Breast epithelium (tissue), 4 donors: ENCODE measurements at places on chromosomes 4 and X. TPM values are rescaled to one million over a fixed set of nuclear protein-coding genes. Genes with fewer than 3 reads are reported as not detected.

DNA sequence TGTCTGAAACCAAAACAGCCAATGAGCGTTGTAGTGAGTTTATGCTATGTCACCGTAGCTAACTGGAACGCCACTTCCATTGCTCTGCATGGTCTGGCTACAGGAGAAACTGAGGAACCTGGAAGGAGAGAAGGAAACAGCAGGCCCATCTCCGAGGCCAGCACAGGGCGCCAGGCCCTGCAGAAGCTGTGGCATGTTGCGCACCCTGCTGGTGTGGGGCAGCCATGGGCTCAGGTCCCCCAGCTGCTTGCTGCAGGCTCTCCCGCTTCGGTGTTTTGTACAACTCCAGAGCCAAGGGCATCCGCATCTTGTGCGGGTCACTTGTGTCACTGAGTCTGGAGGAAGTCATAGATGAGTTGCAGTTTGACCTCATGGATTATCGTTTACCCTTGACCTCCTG lies 89.2 kb downstream of the AFAP1 start:
- no peaks in the 10 kb centered on the region for H3K36me3 ChIP-seq
- no peaks in the 10 kb centered on the region for H3K4me1 ChIP-seq
- no peak overlapping the region for H3K27ac ChIP-seq
- H3K4me3 ChIP-seq, result no peak overlapping the region
- DNase-seq, result no peak

DNA sequence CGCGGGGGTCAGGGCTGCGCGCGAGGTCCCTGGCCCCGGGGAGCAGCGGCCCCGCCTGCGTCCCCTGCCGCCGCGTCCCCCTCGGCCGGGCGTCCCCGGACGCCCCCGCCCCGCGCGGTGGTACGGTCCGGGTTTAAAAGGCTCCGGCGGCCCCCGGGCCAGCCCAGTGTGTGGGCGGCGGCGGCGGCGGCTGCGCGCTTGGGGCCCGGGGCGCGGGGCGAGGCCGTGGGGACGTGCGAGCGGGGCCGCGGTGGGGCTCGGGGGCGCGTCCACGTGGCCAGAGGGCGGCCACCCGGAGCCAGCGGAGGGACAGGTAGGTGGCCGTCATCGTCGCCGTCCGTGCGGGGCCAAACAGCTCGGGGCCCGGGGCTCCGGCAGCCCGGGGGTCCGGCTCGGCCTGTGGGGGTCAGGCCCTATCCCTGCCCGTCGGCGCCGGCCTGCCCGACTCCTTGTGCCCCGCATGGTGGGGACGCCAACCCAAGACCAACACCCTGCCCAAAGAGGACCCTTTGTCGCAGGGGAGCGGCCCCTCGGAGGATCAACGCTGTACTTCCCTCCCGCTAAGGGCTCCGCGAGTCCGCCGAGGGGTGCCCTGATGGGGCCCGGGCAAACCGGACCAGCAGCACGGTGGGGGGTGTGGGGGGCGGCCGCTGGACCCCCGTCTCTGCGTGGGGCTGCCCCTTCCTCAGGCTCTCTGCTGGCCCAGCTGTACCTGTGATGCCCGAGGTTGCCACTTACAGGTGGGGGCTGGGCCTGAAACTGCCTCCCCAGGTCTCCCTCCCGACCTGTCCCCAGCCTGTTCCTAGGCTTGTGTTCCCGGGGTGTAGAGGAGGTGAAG lies at the start of gene PLXNA3:
PLXNA3 (plus strand) TSS at position 166 of the 838 bp plus-strand sequence. CDS start 1,903 bp downstream, outside the sequence.
- H3K27me3 ChIP-seq, result no peaks in the 10 kb centered on the region
- H3K27ac ChIP-seq, result peak within 1 kb of the TSS; percentile 90
- peak within 1 kb of the TSS; percentile 61 for H3K4me3 ChIP-seq
- H3K36me3 ChIP-seq, result no peaks in the 10 kb centered on the region

- H3K27ac ChIP-seq, result no peak overlapping the region
- H3K4me3 ChIP-seq, result no peak overlapping the region
- no peaks in the 10 kb centered on the region for H3K4me1 ChIP-seq
- no peaks in the 10 kb centered on the region for H3K36me3 ChIP-seq
- no peaks in the 10 kb centered on the region for H3K27me3 ChIP-seq
Measured at GRCh38 chr4:47662975-47663374, 174.9 kb downstream of the CORIN start.

DNA sequence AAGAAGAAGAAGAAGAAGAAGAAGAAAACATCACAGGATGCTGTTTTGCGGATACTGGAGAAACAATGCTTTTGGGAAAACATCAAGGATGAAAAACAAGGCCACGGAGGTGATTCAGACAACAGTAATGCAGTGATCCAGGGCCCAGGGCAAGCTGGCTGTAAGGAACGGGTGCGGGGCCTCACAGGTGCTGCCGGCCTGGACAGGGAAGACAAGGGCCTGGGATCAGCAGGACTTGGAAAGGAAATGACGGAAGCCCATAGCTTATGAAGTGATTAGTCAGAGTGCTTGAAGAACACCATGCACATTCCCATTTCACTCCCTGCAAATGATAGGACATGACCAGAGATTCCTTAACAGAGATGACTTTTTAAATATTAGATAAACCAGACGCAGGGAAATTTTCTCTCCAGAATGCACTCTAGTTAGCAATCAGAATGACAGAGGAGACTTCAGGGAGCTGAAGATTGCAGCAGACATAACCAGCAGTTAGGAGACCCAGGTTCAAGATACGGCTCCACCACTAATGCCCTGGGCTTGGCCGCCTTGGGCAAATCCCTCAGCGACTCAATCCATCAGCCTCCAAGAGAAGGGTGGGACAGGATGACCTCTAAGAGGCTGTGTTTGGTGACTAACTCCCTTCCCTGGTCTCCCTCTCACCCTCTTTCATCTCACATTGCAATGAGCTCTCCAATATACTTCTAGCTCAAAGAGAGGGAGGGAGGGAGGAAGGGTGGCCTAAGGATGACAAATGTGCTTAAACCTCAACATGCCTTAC lies 54.1 kb downstream of the APBB2 start:
- H3K36me3 ChIP-seq, result no peaks in the 10 kb centered on the region
- H3K27me3 ChIP-seq, result no peaks in the 10 kb centered on the region
- no peaks in the 10 kb centered on the region for H3K4me1 ChIP-seq
- no peak for DNase-seq
- H3K4me3 ChIP-seq, result no peak overlapping the region

GRCh38 chrX:101823236-101823635 lies 108.6 kb downstream of the ZMAT1 start:
- H3K4me3 ChIP-seq, result no peak overlapping the region
- H3K27me3 ChIP-seq, result no peaks in the 10 kb centered on the region
- no peak for DNase-seq
- no peaks in the 10 kb centered on the region for H3K4me1 ChIP-seq
- H3K36me3 ChIP-seq, result no peaks in the 10 kb centered on the region

GRCh38 chr4:61431131-61431530 lies 231.0 kb downstream of the ADGRL3 start:
- no peak for DNase-seq
- no peak overlapping the region for H3K4me3 ChIP-seq
- H3K36me3 ChIP-seq, result no peaks in the 10 kb centered on the region
- no peak overlapping the region for H3K27ac ChIP-seq

GRCh38 chr4:120865985-120866384 lies 56.5 kb downstream of the PRDM5 start:
- H3K4me1 ChIP-seq, result no peaks in the 10 kb centered on the region
- no peak for DNase-seq
- no peak overlapping the region for H3K27ac ChIP-seq
- no peaks in the 10 kb centered on the region for H3K27me3 ChIP-seq
- H3K36me3 ChIP-seq, result no peaks in the 10 kb centered on the region

MAGEE2 gene
- not detected for total RNA-seq

CSAG1 gene
- total RNA-seq, result not detected

DNA sequence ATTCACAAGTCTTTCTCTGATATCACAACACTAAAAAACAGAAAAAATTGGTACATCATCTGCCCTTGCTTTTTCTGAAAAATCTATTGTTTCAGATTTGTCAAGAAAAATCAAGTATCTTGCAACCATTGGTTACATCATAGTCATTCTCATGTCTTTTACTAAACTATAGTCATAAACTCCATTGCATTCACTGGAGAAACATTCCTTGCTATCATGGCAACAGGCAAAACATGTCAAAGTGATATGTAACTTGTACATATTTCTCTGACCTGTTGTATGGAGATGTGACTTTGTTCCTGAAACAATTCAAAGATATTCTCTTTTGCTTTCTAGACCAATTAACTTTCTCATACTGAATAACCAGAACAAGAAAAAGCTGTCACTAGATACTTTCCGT lies 121.9 kb upstream of the ANK2 start:
- H3K4me1 ChIP-seq, result no peaks in the 10 kb centered on the region
- H3K4me3 ChIP-seq, result no peak overlapping the region
- no peak overlapping the region for H3K27ac ChIP-seq
- DNase-seq, result no peak
- no peaks in the 10 kb centered on the region for H3K27me3 ChIP-seq

TMEM131L gene
- total RNA-seq, result 19.5 TPM

GRCh38 chr4:105715692-105716278 lies 7.2 kb downstream of the GSTCD start:
- H3K36me3 ChIP-seq, result peaks cover 8% of the 10 kb centered on the region
- no peaks in the 10 kb centered on the region for H3K4me1 ChIP-seq
- no peak overlapping the region for H3K27ac ChIP-seq

SOX3 gene
- not detected for total RNA-seq

- H3K4me3 ChIP-seq, result no peak overlapping the region
- H3K27ac ChIP-seq, result no peak overlapping the region
- no peaks in the 10 kb centered on the region for H3K4me1 ChIP-seq
- H3K27me3 ChIP-seq, result peaks cover 38% of the 10 kb centered on the region
- DNase-seq, result no peak
Measured at GRCh38 chrX:16903274-16904022, 33.3 kb upstream of the RBBP7 start.

CITED1 gene
- total RNA-seq, result 24.6 TPM

SSX2 gene
- total RNA-seq, result not detected

F8 gene
- 16.1 TPM for total RNA-seq

COX7B2 gene
- not detected for total RNA-seq

- no peak for DNase-seq
- H3K27me3 ChIP-seq, result no peaks in the 10 kb centered on the region
- no peaks in the 10 kb centered on the region for H3K36me3 ChIP-seq
- no peaks in the 10 kb centered on the region for H3K4me1 ChIP-seq
Measured at GRCh38 chrX:149490100-149490499, 15.0 kb downstream of the IDS start.

- peak overlapping the region; percentile 87 for H3K27ac ChIP-seq
- DNase-seq, result peak; percentile 73
- no peaks in the 10 kb centered on the region for H3K27me3 ChIP-seq
- peak overlapping the region; percentile 62 for H3K4me3 ChIP-seq
Measured at GRCh38 chrX:11758400-11759171, 549 bp downstream of the MSL3 start.

DNA sequence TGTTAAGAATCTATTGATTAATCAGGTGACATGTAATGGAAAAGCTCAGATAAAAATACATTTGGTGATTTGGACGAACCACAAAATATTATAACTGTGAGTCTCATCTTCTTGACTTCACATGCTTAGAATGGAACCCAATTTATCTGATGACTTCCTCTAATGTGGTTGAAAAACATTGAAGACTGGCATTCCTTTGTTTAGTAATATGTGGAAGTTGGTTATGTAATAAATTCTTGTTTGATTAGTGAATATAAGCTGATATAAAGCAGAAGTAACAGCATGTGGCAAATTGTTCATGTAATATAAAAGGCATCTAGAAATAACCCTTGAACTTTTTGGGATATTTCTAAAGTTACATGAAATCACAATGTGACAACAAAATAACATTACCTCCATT lies 9.7 kb downstream of the GIMD1 start:
- H3K27ac ChIP-seq, result no peak overlapping the region
- no peaks in the 10 kb centered on the region for H3K4me1 ChIP-seq
- no peaks in the 10 kb centered on the region for H3K27me3 ChIP-seq
- DNase-seq, result no peak
- H3K36me3 ChIP-seq, result no peaks in the 10 kb centered on the region
- no peak overlapping the region for H3K4me3 ChIP-seq

DNA sequence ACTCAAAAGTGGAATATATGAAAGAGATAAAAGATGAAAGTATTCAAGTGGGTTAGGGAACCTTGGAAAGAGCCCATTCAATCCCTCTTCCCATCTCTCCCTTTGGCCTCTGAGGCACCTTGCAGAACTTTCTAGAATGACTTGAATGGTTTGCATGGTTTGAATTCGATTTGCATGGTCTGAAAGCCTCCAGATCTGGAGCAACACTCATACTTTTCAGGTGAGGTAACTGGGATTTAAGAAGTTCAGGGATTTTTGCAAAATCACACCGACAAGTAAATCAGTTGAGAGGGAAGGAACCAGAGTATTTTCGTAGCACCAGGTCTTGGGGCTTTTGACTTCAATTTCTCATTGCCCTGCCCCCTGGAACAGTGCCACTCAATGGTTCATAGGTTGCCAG lies 476.0 kb upstream of the FTHL17 start:
- no peak for DNase-seq
- no peak overlapping the region for H3K4me3 ChIP-seq
- no peak overlapping the region for H3K27ac ChIP-seq
- no peaks in the 10 kb centered on the region for H3K4me1 ChIP-seq
- peaks cover 11% of the 10 kb centered on the region for H3K27me3 ChIP-seq
- no peaks in the 10 kb centered on the region for H3K36me3 ChIP-seq

GRCh38 chrX:49139713-49140112 lies 16.2 kb upstream of the GPKOW start:
- H3K4me3 ChIP-seq, result no peak overlapping the region
- no peaks in the 10 kb centered on the region for H3K27me3 ChIP-seq
- no peaks in the 10 kb centered on the region for H3K4me1 ChIP-seq
- no peaks in the 10 kb centered on the region for H3K36me3 ChIP-seq

PRSS12 gene
- total RNA-seq, result 0.64 TPM

- no peak for DNase-seq
- no peaks in the 10 kb centered on the region for H3K4me1 ChIP-seq
- H3K27me3 ChIP-seq, result peaks cover 9% of the 10 kb centered on the region
- no peaks in the 10 kb centered on the region for H3K36me3 ChIP-seq
Measured at GRCh38 chrX:118114971-118115370, 1.6 kb downstream of the KLHL13 start.

GRCh38 chr4:112377171-112377570 lies 80.0 kb downstream of the ALPK1 start:
- H3K27me3 ChIP-seq, result no peaks in the 10 kb centered on the region
- no peak for DNase-seq
- H3K4me3 ChIP-seq, result no peak overlapping the region
- H3K4me1 ChIP-seq, result no peaks in the 10 kb centered on the region
- no peaks in the 10 kb centered on the region for H3K36me3 ChIP-seq
- H3K27ac ChIP-seq, result no peak overlapping the region

- H3K4me1 ChIP-seq, result no peaks in the 10 kb centered on the region
- peaks cover 11% of the 10 kb centered on the region for H3K27me3 ChIP-seq
- peak overlapping the region; percentile 7 for H3K4me3 ChIP-seq
- no peaks in the 10 kb centered on the region for H3K36me3 ChIP-seq
Measured at GRCh38 chrX:33725535-33726210, 406.4 kb downstream of the FAM47A start.

DNA sequence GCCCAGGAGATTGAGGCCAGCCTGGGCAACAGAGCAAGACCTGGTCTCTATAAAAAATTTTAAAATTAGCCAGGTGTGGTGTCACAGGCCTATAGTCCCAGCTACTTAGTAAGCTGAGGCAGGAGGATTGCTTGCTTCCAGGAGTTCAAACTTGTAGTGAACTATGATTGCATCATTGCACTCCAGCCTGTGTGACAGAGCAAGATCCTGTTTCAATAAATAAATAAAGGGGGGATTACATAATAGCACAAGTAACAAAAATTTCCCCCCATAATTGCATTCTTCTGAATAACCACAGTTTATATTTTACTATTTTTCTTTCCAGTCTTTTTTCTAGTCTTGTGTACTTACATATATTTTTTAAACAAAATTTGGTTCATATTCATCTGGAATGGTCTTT lies 135.6 kb downstream of the CHIC2 start:
- no peaks in the 10 kb centered on the region for H3K27me3 ChIP-seq
- no peak overlapping the region for H3K27ac ChIP-seq
- H3K36me3 ChIP-seq, result no peaks in the 10 kb centered on the region
- H3K4me3 ChIP-seq, result no peak overlapping the region

GRCh38 chr4:157838366-157838765 lies 334.5 kb downstream of the GASK1B start:
- H3K4me1 ChIP-seq, result no peaks in the 10 kb centered on the region
- H3K36me3 ChIP-seq, result no peaks in the 10 kb centered on the region
- DNase-seq, result no peak
- H3K27ac ChIP-seq, result no peak overlapping the region
- H3K4me3 ChIP-seq, result no peak overlapping the region
